ENCODE measurements at places on chromosomes 6 and 20.

DNA sequence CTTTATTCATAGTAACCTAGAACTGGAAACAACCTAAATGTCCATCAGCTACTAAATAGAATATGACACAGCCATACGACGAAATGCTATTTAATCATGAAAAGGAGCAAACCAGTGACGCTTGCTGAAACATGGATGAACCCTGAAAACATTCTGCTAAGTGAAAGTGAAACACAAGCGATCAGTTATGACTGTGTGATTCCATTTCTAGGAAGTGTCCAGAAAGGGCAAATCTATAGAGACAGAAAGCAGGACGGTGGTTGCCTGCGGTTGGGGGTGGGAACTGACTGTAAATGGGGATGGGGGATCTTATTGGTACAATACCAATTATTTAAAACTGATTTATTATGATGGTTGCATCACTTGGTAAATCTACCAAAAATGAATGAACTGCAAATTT lies 126.8 kb downstream of the IPCEF1 start:
- DNase-seq: peak; percentile 58

DNA sequence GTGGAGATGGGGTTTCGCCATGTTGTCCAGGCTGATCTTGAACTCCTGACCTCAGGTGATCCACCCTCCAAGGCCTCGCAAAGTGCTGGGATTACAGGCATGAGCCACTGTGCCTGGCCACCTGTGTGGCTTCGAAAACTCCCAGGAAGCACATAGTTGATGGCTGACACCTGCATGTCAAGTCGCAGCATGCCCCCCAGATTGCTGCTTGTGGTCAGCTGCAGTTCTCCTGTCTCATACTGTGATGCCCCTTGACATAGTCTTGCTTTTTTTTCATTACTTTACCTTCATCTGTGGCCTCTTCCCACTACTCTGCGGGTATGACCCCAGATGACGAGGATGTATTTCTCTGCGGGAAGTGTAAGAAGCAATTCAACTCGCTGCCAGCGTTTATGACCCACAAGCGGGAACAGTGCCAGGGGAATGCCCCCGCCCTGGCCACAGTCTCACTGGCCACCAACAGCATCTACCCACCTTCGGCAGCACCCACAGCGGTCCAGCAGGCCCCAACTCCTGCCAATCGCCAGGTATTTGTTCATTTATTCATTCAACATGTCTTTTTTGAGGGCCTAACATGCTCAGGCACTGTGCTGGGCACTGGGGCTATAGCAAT lies 13.1 kb downstream of the ZNF341 start:
- no peak for DNase-seq

DNA sequence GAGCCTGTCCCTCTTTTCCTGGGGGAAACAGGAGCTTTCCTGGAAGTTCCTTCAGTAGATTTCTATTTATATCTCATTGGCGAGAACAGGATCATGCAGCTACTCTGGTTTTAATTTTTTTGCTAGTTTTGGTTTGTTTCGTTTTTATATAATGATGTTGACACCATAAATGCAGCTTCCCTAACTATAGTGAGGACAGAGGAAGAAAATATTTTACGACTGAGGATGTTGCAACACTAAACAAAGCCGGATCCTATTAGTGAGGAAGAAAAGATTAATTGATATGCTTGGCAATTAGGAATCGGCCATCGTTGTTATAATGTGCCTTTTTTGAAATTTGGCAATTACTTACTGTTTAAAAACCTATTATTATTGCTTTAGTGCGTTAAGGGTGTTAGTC lies 16.6 kb downstream of the KDM1B start:
- no peak for DNase-seq

GRCh38 chr20:5808901-5809300 lies 58.7 kb downstream of the SHLD1 start:
- DNase-seq: no peak

DNA sequence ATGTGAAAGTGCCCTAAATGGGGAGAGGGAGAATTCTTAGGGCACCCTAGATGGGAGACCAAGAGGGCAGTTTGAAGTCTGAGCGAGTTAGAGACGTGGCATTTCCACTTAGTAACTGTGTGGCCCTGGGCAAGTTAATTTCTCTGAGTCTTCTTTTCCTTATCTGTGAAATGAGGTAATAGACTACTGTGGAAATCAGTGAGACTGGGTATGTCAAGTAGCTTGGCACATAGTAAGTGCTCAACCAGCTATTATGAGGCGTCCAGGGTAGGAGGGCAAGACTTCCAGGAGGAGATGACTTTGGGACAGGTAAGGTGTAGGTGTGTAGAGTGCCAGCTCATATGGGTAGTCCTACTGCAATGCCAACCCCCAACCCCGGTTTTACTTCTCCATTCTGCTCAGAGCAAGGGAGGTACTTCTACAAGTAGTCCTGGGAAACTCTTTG lies 770 bp downstream of the KIF3B start:
- DNase-seq: no peak

GRCh38 chr6:158026054-158026900 lies 44.6 kb downstream of the SYNJ2 start:
- DNase-seq: peak; percentile 83

- no peak for DNase-seq
Observed at GRCh38 chr20:50693001-50693400, 1.7 kb upstream of the RIPOR3 start.

DNA sequence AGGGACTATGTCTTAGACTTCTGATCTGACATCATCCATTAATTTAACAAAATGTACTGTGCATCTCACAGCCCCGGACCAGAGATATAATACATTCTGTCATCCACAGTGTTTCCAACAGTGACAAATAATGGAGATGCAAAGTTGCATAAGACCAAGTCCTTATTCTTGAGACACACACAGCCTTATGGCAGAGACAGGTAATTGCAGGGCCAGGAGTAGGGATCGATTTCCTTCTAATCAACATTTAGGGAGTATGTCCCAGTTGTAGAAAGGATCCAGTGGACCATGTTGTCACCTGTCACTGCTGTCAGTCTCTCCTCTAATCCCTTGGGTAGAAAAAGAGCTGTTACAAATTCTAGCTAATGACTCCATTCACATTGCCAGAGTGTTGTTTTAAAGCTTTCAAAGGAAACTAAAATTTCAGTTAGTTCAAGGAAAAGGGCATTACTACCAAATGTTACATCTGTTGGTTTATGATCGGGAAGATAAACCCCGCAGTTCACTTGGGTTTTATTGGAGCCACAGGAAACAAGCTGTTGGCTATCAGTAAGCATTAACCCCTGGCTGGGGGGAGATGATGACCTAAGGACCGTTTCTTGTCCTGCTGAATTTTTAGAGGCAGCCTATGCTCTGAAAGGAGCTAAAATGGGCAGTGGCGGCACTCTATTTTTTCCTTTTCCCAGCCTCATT lies 111.4 kb upstream of the ATXN1 start:
- DNase-seq: no peak

DNA sequence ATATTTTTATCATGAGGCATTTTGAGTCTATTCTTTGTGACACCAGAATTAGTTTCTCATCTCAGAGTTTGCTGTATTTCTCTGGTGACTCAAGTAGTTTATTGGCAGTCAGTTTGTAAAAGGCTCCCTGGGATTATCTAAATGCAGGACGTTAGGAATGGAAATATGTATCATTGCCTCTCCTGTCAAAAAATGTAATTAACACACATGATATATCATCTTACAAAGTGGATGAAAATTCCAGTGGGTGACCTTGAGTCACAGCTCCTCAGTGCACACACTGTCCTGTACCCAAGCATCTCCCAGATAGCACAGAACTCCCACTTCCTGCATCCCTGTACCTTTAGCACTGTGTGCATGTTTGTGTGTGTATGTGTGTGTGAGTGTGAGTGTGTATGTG lies 258.6 kb downstream of the LAMA2 start:
- no peak for DNase-seq

- DNase-seq: no peak
Observed at GRCh38 chr6:44956396-44956795, 371.7 kb upstream of the RUNX2 start.
